ENCODE measurements at places on chromosomes 2 and 18.

DNA sequence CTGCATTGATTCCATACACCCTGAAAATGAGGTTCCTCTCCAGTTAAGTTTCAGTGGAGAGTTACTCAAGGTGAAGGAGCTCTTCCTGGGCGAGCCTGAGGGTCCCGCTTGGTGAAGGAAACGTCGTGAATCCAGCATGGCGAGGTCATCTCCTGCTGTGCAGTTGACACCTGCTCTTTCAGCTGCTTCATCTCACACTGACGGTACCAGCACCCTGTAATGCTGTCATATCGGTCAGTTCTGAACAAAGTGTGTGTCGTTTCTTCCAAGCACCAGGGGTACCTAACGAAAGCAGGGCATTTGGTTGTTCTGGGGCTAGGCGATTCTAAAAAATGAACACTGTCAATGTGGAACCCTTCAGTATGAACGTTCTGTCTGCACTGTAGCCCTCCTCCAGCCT is 52.6 kb downstream of the ITGB1BP1 start:
- DNase-seq = no peak

DNA sequence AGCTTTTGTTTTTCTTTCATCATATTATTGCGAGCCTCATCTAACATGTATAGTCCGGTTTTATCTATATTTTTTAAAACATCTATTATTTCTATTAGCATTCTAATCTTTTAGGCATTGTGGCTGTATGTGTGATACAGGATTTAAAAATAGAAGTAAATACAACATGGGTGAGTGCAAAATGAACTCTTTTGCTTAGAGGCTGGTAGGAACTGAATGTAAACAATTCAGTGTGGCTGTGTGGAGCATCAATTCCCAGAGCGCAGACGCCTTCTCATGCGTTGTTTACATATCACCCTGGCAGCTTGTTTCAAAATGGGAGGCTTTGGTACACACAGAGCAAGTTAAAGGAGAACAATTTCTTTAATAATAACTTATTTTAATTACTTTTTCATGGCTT is 836 bp downstream of the DTNA start:
- no peak for DNase-seq

DNA sequence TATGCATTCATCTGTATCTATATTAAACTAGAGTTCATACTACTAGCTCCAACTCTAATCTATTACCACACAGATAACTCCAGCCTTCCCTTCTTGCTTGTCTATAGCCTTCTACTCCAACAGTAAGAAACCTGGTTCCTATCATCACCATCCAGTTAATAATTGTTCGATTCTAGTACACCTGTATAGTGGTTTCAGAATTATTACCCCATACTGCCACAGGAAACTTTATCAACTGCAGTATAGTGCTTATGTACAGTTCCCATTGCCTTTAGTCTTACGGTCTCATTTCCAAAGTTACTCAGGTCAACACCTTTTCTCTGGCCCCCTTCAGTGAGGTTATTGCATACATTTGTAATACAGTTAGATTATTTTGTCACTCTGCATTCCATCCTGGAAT is 14.5 kb downstream of the METTL8 start:
- DNase-seq = no peak

- peak; percentile 51 for DNase-seq
These were observed 116.9 kb downstream of the SMAD7 start for GRCh38 chr18:48833701-48834412.

DNA sequence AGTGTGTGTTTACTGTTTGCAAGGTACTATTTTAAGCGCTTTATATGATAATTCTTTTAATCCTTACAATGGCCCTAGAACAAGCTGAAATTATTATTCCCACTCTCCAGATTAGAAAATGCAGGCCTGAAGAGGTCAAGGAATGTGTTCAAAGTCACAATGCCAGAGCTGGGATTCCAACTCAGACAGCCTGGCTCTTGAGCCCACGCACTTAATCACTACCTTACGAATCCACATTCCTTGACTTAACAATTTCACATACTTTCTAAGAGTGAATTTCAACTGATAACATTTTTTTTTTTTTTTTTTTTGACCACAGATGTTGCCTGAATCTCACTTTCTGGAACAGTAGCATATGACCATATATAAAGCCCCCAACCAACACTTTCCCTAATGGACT is 400.3 kb downstream of the NCKAP5 start:
- no peak for DNase-seq

DNA sequence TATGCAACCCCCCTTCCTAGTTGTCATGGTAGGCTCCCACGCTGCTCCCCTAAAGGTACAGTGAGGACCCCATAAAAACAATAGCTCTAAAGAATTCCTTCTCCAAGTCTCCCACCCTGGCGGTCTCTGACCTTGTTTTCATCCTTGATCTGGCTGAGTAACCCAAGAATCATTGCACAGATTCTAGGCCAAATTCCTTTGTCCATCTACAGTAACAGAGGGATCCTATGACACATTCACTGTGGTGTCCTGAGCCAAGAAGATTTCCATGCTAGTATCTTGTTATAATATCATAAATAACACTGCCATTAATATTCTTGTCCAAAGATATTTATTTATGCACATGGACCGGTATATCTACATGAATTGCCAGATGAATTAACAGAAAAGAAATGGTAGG is 240.2 kb downstream of the CYP26B1 start:
- DNase-seq = no peak

DNA sequence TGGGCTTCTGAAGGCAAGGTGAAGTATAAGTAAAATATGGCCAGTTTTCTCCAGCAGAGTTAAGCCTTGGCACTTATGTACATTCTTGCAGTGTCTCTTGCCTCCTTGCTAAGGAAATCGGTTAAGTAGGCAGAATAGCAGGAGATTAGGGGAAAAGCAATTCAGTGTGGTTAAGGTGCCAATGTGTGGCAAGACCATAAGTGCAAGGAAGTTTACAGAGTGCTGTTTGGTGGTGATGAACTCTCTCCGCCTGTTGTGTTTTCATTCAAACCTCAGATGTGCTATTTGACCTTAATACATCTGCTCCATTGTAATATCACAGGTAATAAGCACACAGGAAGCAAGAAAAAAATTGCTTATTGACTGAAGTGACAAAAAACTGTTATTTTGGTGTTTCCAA is 156.1 kb downstream of the MGAT5 start:
- DNase-seq = no peak

DNA sequence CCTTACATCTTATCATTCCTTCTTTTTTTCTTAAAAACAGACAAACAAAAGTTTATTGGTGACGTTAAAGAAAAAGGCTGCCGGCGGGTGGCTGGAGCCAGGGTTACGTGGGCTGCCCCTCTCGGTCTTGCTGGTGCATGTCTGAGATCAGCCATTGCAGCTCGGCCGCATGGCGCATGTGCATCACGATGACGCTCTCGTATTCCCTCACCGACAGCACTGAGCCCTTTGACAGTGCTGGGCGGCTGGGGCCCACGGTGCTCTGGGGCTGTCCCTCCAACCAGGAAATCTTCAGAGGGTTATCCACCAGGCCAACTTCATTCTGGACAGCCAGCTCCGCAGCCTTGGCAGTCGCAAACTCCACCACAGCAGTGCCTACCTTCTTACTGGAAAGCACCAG is 1081.8 kb upstream of the TMEFF2 start:
- no peak for DNase-seq

- no peak for DNase-seq
These were observed 6.6 kb upstream of the CYP27C1 start for GRCh38 chr2:127226520-127227263.

- no peak for DNase-seq
These were observed 10.9 kb downstream of the FAM98A start for GRCh38 chr2:33588232-33588631.

DNA sequence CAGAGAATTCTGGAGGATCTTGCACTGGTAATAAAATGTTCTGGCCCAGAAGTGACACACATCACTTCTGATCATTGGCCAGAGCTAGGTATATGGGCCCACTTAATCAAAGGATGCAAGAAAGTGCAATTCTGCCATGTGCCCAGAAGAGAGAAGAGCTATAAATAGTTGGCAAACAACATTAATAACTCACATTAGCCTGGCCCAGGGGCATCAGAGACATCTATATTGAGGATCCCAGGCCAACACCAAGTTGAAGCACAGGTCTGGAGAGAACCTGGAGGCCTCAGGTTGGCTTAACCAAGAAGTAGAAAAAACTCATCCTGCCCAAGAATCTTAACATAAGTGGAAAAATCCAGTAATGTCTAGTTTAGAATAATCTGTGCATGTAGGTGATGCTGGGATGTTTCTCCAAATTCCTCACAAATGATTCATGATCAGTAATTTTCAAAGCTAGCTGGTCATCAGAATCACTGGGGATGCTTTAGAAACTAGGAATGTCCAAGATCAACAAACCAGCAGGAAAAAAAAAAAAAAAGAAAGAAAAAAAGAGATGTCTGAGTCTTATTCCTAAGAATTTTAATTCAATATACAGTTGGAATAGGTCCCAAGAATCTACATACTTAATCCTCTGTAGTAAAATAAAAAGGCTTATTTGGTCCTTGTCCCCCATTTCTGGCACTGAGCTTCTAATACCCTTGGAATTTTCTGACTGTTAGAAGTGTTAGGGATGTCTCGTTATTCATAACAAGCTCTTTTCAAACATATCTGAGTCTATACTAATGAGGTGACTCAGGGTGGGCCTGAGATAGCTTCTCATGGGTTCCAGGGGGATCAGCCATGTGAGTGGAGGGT is 35.0 kb upstream of the EVA1A start:
- no peak for DNase-seq

- no peak for DNase-seq
These were observed 54.7 kb downstream of the ARHGAP15 start for GRCh38 chr2:143183804-143184463.

DNA sequence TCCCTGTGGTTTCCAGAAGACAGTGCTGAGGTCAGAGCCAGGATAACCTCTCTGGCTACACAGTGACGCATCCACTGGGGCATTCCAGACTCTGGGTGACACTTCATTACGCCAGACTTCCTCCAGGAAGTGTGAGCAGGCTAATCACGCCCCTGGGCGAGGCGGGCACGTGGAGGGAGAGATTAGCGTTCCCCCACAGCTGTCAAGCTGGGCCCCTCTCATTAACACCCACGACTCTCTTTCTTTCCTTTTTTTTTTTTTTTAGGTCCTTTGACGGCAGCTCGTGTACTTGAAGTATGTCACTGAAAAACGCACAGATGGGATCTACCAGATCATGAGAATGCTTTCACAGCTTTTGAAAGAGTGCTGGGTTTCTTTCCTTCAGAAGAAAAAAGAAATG is 274.6 kb downstream of the AFF3 start:
- no peak for DNase-seq

DNA sequence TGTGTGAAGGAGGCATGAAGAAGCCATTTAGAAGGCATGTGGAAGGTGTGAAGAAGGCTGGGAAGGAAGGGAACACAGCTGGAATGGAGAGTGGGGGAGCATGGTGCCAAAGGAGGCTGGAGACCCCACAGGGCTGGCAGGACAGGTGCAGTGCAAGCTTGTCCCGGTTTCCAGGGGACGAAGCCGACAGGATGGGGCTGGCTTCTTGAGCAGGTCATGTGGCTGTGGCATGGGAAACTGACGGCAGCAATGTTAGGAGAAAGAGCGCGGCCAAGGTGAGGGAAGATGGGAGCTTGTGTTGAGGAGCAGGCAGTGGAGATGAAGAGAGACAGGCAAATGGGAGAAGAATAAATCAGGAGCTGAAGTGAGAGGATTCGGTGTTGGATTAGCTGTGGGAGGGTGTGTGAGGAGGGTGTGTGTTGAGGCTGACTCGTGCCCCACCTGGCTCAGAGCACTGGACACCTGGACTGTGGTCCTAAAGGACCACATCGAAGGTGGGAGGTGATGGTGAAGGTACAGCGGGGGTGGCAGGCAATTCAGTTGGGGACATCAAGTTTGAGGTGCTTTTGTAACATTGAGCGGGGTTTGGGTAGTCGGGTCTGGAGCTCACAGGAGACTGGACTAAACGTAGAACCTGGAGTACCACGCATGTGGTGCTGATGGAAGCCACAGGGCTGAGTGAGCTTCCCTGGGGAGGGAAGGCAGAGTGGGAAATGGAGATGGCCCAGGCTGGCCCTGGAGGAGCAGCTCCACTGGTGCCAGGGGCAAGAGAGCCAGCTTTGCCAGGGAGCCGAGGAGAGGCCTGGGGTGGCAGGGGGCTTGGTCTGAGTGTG is 165.6 kb upstream of the HDAC4 start:
- DNase-seq = peak; percentile 15

DNA sequence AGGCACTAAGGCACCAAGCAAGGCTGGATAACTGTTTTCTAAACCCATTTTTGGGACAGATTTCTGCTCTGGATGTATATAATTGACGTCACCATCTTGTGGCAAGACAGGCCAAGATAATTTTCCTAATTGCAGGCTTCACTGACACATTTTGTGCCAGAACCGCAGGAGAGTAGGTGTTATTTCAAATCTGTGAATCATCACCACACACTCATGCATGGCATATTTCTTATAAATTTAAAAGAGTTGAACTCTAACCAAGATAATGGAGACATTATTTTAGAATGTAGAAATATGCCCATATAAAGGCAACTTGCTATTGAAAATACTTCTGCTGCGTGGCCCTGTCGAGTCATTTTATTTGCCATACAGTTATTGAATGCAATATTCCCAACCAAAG is 68.3 kb upstream of the ACYP2 start:
- DNase-seq = no peak

GRCh38 chr2:177165061-177165583 is 47.5 kb upstream of the HNRNPA3 start:
- no peak for DNase-seq

DNA sequence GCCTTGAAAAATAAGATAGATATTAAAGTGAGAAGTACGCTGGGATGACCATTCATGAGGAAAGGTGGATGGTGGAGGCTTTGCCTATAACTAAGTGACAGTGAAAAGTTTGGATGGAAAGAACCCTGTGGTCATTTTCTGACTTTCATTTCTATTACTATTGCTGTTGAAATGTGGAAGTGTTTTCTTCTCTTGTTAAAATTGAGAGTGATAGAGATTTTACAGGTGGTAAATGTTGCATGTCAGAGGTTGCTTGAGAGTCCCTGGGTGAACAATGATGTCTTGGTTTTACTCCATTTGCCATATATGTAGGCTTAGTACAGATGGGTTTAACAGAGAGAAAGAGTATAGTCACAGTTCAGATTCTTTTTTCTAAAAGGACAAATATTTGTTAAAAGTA is 18.4 kb downstream of the NCOA1 start:
- DNase-seq = no peak

GRCh38 chr2:16821692-16822091 is 156.1 kb upstream of the CYRIA start:
- no peak for DNase-seq

DNA sequence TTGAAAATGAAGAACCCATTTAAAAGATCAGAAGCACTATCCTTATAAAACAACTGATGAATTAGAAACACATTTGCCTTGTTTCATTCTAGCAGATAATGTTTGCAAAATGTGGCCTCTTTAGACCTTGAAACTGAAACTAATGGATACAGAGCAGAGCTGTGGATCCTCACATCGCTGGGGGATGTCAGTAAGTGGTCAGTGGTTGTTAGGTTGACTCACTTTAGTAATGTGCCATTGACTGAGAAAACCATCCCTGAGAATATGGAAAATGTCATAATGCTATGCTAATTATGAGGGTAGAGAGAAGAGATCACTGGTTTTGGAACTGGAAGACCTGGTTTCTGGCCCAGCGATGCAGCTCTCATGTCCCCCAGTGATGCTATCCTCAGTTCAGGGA is 176.7 kb downstream of the MYO1B start:
- DNase-seq = no peak

- DNase-seq = no peak
These were observed 8.4 kb downstream of the PHLPP1 start for GRCh38 chr18:62723666-62724281.
